ENCODE measurements at places on chromosomes 3 and 15. TPM values are rescaled to one million over a fixed set of nuclear protein-coding genes. Genes with fewer than 3 reads are reported as not detected.

GHRL gene
- not detected for total RNA-seq

CYP1A1 gene
- total RNA-seq, result not detected

GP9 gene
- total RNA-seq, result not detected

TEX264 gene
- 70.7 TPM for total RNA-seq

WNT5A gene
- 58.7 TPM for total RNA-seq

SPTSSB gene
- not detected for total RNA-seq

Measured in mesangial cell (primary cell).